NCI-H774 (cell line): ENCODE measurements at places on chromosomes 5 and 9.

GRCh38 chr5:38135486-38136039, 122.8 kb upstream of the EGFLAM start:
- no peak for DNase-seq

DNA sequence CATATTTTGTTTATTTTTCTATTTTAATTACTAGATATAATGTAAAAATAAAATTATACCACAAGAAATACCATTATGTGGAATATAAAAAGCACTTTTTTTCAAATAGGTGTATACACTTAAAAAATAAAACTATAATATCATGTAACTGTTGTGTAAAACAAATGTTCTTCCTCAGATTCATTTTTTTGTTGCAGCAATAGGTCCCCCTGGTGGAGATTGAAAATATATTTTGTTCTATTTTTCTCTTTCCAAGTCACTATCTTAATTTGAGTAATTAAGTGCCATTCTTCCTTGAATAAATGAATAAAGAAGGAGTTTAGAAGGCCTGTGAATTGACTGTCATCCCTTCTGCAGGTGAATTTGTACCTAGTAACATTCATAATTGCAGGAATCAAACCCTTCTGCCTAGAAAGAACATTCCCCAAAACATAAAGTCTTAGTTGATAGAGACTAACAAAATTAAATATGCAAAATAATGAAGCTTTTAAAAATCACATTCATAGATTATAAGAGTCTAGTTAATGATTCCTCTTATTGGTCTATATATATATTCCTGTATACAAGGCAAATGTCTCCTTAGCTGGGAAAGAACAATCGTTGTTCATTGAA, 23.4 kb downstream of the CETN3 start:
- DNase-seq = no peak

GRCh38 chr9:80698725-80699410, 990.5 kb downstream of the TLE1 start:
- DNase-seq = no peak

- DNase-seq = no peak
Observed at GRCh38 chr5:135740475-135740874, 94.0 kb upstream of the SLC25A48 start.

DNA sequence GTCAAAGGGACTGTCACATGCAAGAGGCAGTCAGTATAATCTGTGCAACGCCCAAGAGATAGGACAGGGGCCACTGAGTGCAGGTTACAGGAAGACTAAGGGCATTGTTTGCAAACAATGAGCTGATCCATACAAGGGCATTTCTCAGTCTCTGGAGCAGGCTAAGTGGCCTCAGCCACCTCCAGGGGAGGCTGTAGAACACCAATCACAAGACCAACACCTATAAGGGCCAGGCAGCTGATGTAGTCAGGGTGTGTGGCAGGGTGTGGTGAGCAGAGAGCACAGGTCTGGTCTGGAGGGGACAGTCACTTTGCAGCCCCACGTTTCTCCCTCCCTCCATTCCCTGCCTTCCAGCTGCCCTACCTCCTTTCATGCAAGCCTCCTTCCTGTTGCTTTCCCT, 83.2 kb upstream of the ADRA1B start:
- DNase-seq = no peak

DNA sequence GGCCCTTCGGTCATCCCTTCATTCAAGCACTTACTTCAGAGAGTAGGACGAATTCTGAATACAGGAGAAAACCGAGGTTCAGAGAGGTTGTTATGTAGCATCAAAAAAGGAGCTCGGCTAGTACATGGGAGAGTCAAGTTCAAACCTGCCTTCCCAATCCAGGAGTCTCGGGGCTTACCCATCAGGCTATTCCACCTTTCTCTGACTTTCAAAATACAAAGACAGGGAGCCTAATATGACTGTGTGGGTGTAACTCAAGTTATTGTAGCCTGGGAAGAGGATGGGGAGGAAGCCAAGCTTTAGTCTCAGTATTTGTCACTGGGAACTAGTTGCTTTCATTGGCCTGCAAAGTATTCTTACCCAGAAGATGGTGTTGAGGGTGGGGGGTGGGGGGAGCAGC, 274.8 kb upstream of the PANK3 start:
- DNase-seq = no peak

- DNase-seq = no peak
Observed at GRCh38 chr5:125484272-125484741, 737.9 kb upstream of the ZNF608 start.

- no peak for DNase-seq
Observed at GRCh38 chr5:180823346-180823745, 20.7 kb upstream of the MGAT1 start.

DNA sequence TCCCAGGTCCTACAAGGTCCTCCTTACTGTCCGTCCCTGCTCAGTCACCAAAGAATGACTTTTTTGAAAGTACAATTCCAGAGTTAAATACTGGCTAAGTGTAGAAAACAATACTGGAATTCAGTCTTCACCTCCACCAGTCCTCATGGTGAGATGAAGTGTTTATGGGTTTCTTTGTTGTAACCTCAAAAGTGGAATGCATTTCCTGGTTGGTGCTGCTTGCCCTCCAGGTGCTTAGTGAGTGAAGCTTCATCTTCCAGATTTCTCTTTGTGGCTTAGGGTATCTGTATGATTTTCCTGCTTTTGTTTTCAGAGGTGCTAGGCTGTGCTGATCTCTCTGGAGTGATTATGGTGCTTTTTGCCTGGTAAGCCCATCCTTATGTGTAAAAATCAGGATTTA, 49.4 kb upstream of the DHFR start:
- DNase-seq = no peak

- DNase-seq = no peak
Observed at GRCh38 chr5:122715095-122715494, 59.8 kb upstream of the SNX2 start.

GRCh38 chr9:135533674-135534073, 12.3 kb upstream of the OBP2A start:
- no peak for DNase-seq

DNA sequence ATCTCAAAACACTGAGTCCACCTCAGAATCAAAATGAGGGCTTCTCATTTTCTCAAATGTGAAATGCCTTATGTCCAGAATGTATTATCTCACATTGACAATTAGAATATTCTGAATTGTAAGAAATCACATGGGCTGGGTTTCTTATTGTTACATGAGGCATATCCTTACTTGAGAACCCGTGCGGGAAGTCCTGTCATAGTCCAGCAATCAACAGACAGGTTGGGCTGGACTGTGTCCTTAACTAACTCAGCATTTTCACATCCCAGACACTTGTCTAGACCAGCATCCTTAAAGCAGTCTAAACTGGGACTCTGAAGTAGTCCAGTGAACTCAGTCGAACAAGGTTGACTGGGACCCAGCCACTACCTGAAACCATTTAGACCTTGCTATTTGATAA, 267.6 kb downstream of the CETN3 start:
- DNase-seq = no peak

DNA sequence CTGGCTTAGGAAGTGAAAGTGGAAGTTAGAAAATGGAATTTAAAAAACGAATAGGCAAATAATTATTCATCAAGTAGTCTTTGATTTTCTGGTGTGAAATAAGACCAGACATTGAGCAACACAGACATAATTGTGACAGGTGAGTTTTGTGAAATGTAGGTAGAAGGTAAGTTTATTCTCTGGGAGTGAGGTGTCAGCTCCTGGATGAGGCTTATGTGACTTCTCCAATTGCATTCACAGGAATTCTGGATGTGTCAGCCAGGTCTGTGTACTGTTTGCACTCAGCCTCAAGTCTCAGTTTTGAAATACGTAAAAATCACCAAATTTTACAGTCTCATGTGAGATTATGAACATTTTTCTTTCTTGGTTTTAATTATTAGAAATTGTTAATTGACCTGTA, 537.6 kb downstream of the CETN3 start:
- DNase-seq = no peak

GRCh38 chr5:178522361-178522760, 67.8 kb downstream of the COL23A1 start:
- no peak for DNase-seq

GRCh38 chr5:14675865-14676300, 11.4 kb downstream of the OTULIN start:
- no peak for DNase-seq

GRCh38 chr5:164335837-164336236, 830.4 kb downstream of the MAT2B start:
- no peak for DNase-seq

DNA sequence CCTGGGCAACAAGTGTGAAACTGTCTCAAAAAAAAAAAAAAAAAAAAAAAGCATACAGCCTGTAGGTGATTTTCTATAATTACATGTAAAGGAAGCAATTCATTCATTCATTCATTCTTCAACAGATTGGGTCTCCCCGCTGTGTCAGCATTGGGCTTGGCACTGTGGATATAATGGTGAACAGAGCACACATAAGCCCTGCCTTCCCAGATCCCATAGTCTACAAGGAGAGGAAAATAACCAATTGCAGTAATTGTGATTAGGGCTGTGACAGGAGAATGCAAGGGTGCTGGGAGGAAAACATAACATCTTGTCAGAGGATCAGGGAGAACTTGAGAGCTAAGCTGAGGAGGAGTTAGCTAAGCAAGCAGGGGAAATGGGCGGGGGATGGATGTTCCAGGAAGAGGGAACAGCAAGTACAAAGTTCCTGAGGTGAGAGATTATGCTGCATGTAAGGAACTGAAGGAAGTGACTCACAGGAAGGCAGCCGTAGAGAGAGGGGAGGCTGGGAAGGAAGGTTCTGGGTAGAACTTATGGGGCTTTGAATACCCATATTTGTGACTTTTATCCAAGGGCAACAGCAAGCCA, 24.0 kb upstream of the KLF9 start:
- DNase-seq = no peak

DNA sequence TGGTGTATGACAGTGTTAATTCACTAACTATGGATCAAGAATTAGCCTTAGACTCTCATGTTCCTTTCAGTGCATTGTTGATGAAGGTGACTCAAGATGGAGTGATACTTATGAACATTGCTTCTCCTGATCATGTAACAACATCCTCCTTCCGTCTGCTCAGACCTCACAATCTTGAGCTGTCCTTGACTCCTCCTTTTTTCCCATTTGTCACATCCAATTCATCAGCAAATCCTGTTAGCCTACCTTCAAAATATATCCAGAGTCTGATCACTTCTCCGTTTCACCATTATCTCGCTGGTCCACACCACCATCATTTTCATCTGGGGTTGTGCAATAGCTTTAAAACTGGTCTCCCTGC, 9.2 kb upstream of the SEMA6A start:
- DNase-seq = no peak

DNA sequence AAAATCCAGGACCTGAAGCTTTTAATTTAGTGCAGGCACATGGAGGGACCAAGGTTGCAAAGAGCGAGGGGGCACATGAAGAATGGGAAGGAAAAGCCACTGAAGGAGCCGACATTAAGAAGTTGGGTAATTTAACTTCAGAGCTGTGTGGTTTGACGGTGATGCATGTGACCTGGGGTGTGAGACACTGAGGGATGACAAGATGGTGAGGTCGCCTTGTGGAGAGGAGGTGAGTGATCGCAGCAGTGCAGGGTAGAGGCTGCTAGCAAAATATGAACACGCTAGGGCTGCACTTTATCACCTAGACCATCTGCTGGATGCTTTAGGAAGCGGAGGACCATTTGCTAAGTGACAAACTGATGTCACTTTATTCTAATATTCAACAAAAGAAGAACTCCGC, 339.0 kb upstream of the KIF2A start:
- DNase-seq = no peak
